T-cell (primary cell): ENCODE measurements at places on chromosomes 1 and 21.

GRCh38 chr21:34933609-34934335 lies 115.3 kb downstream of the RUNX1 start:
- DNase-seq = peak; percentile 20

GRCh38 chr1:180646093-180646492 lies 14.3 kb downstream of the XPR1 start:
- no peak for DNase-seq

DNA sequence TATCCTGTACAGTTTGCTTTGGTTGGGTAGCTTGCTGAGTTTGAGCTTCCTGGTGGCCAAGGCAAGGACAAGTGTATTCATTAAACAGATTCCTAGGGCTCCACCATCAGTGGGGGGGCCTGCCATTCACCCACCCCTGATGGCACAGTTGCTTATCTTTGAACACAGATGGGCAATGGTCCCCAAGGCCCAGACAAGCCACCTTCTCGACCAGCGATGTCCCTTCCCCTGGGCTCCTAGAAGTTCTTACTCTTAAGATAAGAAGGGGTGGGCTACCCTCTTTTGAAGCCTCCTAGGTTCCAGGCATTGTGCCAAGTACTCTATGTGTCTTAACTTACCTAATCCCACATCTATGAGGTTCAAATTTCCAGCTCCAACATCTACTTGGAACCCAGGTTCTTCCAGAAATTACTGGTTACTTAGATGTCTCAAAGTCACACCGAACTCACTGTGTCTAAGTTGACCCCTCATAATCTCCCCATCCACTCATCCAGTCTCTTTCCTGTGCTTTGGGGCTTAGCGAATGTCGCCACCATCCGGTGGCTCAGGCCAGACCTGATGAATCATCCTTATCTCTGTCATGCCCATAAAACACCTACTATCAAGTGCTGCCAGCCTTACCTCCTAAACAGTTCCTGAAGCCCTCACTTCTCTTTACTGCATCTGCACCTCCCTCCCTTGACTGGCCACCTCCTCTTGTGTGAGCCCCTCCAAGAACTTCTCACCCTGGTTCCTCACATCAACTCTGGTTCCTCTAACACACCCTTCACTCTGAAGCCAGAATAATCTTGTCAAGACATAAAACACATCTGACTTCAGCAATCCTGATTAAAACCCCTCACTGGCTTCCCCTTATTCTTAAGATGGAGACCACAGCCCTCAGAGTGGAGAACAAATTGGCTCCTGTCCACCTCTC lies 50.1 kb downstream of the KLHDC7A start:
- no peak for DNase-seq

DNA sequence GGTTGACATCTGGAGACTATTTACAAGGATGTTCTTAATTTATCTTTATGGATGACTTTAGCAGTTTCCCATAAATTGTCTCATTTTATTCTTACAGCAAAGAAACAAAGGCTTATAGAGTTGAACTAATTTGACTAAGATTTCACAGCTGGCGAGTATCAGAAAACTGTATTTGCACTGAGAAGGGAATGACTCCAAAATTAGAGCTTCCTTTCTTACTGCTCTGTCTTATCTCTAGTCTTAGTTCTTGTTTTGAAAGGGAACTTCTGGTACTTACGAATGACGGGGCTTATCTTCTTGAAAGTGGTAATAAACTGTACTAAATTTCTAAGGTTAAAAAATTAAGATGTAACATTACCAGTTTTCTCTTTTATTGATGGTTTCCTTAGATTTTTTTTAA lies 13.6 kb downstream of the CNST start:
- DNase-seq = no peak

DNA sequence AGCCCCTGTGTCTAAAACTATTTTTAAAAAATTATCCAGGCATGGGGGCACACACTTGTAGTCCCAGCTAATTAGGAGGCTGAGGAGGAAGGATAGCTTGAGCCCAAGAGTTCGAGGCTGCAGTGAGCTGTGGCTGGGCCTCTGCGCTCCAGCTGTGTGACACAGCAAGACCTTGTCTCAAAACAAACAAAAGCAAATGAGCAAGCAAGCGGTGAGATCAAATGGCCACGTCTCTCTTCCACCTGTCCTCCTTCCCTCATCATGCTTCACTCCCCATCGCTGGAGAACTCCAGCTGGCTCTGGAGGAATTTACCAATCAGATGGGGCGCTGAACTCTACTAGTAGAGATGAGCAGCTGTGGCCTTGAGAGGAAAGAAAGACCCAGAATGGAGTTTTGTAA lies 14.0 kb upstream of the REN start:
- no peak for DNase-seq

GRCh38 chr1:40870135-40870728 lies 8.1 kb upstream of the CITED4 start:
- DNase-seq = no peak

DNA sequence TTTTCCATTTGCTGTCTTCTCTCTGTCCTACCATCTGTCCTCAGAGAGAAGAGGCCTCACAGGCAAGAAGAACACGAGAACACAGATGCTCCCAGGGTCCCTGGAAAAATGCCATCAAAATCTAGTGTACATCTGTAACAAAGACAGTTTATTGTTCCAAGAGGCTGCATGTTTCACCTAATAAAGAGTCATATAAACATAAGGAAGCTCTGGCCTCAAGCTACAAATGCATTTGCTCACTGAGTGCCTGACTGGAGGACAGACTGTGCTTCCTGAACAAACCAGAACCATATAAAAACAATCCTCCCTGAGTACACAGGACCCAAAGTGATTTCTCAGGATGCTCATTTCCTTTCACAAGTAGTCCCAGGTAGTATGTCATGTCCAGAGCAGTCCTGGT lies 76.3 kb upstream of the SLC44A3 start:
- DNase-seq = no peak

- DNase-seq = no peak
Observed at GRCh38 chr1:44644806-44645205, 29.5 kb downstream of the TMEM53 start.

GRCh38 chr1:234997201-234997895 lies 131.3 kb downstream of the TOMM20 start:
- no peak for DNase-seq

- DNase-seq = no peak
Observed at GRCh38 chr21:44533121-44533890, 6.7 kb downstream of the KRTAP10-1 start.

GRCh38 chr1:65572701-65573421 lies 152.4 kb downstream of the LEPR start:
- no peak for DNase-seq

DNA sequence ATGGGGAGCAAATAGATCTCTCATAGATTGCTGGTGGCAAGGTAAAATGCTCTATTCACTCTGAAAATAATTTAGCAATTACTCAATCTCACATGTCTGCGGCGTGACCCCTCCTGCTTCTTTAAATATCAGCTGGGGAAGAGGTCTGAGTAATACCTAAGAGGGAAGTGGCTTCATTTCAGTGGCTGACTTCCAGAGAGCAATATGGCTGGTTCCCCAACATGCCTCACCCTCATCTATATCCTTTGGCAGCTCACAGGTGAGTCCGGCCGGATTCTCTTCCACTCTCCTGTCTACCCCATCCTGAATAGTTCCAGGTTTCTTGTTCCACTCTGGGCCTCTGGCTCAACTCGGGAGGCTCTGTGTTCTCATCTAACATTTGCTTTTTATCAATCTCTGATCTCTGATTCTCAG lies at the start of gene SLAMF7:
Gene SLAMF7 (plus strand): TSS at position 150 of the 414 bp plus-strand sequence. CDS start 55 bp downstream, at position 205.
- no peak for DNase-seq

DNA sequence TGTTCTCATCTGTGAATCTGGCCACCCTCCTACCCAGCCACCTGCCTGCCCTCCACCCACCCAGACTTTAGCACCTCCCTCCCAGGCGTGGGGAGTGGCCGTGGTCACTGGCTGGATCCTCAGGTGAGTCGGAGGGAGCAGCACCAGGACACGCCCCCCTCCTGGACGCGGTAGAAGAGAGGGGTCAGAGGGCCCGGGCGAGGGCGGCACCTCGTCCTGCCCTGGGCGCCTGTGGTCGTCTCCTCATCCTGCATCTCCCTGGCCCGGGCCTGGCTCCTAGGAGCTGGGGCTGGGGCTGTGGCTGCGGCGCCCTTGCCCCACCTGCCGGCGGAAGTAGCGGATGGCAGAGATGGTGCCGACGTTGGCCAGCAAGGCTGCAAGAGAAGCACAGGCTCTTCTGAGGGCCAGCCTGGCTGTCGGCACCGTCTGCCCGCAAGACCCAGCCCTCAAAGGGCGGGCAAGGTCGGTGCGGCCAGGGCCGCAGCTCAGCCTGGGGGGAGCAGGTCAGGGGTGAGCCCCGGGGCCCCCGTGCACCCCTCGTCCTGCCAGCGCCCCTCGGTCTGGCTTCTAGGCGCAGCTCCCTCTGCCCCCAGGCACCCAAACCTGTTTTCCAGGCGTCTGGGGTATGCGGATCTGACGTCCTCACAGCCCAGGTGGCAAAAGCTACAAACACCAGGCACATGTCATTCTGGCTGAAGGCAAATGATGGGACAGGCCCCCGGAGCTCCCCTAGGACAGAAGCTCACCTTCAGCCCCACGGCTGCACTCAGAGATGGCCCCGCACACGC lies 5.8 kb downstream of the PERM1 start:
- DNase-seq = peak; percentile 50

DNA sequence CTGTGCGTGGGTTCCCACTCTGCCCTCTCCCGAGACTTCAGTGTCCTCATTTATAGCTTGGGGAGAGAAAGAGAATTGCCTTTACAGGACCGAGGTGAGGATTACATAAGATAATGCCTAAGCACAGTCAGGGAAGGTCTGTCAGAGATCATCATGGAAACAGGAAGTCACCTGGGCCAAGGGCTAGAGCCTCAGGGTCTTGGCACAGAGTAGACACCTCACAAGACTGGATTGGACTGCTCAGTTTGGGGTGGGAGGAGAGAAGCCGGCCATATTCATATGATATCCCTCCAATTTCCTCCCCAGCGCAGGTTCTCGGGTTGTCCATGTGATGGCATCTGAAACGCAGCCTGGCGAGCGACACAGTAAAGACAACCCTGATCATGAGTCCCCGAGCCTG lies 3.8 kb downstream of the CNR2 start:
- DNase-seq = no peak

DNA sequence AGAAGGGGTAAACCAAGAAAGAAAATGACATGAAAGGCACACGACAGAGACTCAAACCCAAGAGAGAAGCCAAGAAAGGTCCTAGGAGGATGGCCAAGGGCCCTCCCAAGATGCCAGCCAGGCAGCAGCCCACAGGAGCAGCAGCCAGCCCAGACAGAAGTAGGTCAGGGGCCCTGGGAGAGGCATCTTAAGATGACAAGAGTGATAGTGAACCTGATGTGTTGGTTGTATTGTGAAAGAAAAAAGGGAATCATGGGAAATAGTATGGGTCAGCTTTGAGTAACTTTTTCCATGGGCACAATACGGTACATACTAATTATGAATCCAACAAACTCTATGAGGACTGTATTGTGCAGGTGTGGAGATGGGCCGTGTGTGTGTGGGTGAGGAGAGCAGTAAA lies 3.3 kb downstream of the CCSAP start:
- DNase-seq = no peak

GRCh38 chr1:154493276-154493675 lies 8.7 kb upstream of the TDRD10 start:
- no peak for DNase-seq

GRCh38 chr21:22063140-22063539 lies 1064.9 kb downstream of the NCAM2 start:
- no peak for DNase-seq

DNA sequence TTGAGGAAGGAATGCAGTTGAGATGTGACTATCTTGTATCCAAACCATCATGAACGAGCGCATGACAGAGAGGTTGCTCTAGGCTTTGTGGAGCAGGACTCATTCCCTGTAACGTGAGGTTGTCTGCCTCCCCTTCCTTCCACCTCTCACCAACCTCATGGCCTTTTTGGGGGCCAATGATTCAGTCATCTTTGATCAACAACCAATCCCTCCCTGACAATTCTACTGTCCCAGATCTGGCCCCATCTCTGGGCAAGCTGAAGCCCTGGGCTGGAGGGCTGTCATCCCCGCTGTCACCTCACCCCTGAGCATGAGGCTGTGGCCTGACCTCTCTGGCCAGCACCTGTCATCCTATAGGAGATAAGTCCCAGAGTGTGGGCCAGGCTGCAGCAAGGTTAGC lies 19.7 kb downstream of the MTARC1 start:
- no peak for DNase-seq

GRCh38 chr1:201763455-201764140 lies 65.4 kb upstream of the IPO9 start:
- DNase-seq = no peak

DNA sequence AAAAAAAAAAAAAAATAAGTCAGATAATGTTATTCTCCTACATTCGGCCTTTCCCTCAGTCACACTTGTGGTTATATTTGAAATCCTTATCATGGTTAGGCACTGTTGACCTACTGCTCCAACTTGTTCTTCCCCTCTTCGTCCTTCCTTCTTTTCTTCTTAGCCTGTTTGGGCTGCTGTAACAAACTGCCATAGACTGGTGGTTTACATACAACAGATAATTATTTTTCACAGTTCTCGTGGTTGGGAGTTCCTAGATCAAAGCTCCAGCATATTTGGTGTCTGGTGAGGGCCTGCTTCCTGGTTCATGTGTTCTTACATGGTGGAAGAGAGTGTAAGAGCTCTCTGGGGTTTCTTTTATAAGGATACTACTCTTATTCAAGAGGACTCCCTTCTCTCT lies 73.4 kb downstream of the RABGAP1L start:
- no peak for DNase-seq

- DNase-seq = no peak
Observed at GRCh38 chr1:23249787-23250454, 32.6 kb upstream of the HTR1D start.

GRCh38 chr1:187692799-187693198 lies 864.0 kb downstream of the PLA2G4A start:
- no peak for DNase-seq

GRCh38 chr1:87472716-87473115 lies 144.0 kb downstream of the LMO4 start:
- no peak for DNase-seq

- DNase-seq = no peak
Observed at GRCh38 chr1:33818071-33818470, 45.8 kb upstream of the HMGB4 start.

- no peak for DNase-seq
Observed at GRCh38 chr1:41534181-41535076, 49.9 kb upstream of the EDN2 start.
